IPS DF 6.9 (cell line): ENCODE measurements at places on chromosomes 2 and 18.

- H3K27me3 ChIP-seq, result no peaks in the 10 kb centered on the region
- 0 out of 2 replicates have a peak, but pooled peaks cover 3% of the 10 kb centered on the region for H3K36me3 ChIP-seq
- no peak overlapping the region for H3K27ac ChIP-seq
- no peak overlapping the region for H3K4me3 ChIP-seq
These were observed 244.8 kb downstream of the TWIST2 start for GRCh38 chr2:239092571-239093294.

DNA sequence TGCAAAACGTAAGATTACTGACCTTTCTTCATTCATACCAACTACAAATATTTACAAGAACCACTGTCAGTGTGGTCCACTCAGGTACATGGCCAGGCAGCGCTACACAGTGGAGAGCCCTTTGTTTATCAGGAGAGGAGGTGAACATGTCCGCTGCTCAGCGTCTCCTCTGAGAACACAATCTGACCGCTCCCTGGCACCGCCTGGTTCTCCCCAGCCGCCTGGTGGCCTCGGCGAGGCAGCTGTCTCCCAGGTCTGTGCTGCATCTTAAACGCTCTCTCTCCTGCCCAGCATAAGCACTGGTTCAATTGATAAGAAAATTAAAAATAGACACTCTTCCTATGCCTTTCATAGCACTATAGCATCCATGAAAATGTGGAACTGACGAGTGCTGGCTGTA is 146.8 kb upstream of the PXDN start:
- H3K4me3 ChIP-seq, result no peak overlapping the region
- no peaks in the 10 kb centered on the region; the same call in 1 of the 2 replicates for H3K36me3 ChIP-seq
- H3K27ac ChIP-seq, result no peak overlapping the region
- no peak for DNase-seq
- H3K27me3 ChIP-seq, result no peaks in the 10 kb centered on the region

- H3K4me3 ChIP-seq, result no peak overlapping the region
- no peaks in the 10 kb centered on the region for H3K4me1 ChIP-seq
- DNase-seq, result no peak
- H3K36me3 ChIP-seq, result no peaks in the 10 kb centered on the region
These were observed 24.4 kb downstream of the SCN9A start for GRCh38 chr2:166351319-166351718.

GRCh38 chr2:233209533-233210171 is 41.8 kb upstream of the ATG16L1 start:
- H3K27ac ChIP-seq, result no peak overlapping the region
- peaks cover 6% of the 10 kb centered on the region for H3K4me1 ChIP-seq
- no peaks in the 10 kb centered on the region for H3K36me3 ChIP-seq
- DNase-seq, result no peak

- no peak for DNase-seq
- no peak overlapping the region for H3K4me3 ChIP-seq
- no peaks in the 10 kb centered on the region for H3K27me3 ChIP-seq
These were observed 46.4 kb upstream of the CXCR4 start for GRCh38 chr2:136164280-136164776.

DNA sequence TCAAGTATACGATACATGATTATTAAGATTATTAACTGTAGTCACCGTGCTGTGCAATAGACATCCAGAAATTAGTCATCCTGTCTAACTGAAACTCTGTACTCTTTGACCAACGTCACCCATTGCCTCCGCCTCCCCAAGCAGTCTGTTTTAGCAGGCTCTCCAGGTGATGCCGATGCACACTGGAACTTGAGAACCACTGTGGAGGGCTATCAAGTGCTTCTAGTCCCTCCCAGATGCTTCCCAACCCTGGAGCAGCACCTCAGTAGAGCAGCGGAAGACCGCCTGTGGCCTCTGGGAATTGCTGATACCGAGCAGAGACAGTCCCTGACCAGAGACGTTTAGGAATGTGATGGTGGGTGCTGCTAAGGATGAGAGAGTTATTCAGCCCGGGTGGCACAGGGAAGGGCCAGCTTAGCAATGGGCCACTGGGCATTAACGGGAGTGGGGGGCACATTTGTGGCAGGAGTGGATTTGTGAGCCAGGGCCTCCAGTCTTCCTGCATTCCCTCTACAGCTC is 50.7 kb downstream of the LIPG start:
- H3K4me1 ChIP-seq, result peaks cover 13% of the 10 kb centered on the region
- H3K27ac ChIP-seq, result no peak overlapping the region
- no peaks in the 10 kb centered on the region for H3K36me3 ChIP-seq
- no peaks in the 10 kb centered on the region for H3K27me3 ChIP-seq
- H3K4me3 ChIP-seq, result no peak overlapping the region

GRCh38 chr2:219404291-219404910 is 13.8 kb upstream of the DES start:
- H3K27ac ChIP-seq, result no peak overlapping the region
- no peaks in the 10 kb centered on the region for H3K27me3 ChIP-seq
- H3K4me1 ChIP-seq, result peaks cover 4% of the 10 kb centered on the region

GRCh38 chr2:14143435-14143834 is 489.1 kb upstream of the LRATD1 start:
- no peaks in the 10 kb centered on the region for H3K27me3 ChIP-seq
- no peaks in the 10 kb centered on the region for H3K4me1 ChIP-seq
- no peak overlapping the region for H3K4me3 ChIP-seq
- H3K27ac ChIP-seq, result no peak overlapping the region
- no peaks in the 10 kb centered on the region for H3K36me3 ChIP-seq

DNA sequence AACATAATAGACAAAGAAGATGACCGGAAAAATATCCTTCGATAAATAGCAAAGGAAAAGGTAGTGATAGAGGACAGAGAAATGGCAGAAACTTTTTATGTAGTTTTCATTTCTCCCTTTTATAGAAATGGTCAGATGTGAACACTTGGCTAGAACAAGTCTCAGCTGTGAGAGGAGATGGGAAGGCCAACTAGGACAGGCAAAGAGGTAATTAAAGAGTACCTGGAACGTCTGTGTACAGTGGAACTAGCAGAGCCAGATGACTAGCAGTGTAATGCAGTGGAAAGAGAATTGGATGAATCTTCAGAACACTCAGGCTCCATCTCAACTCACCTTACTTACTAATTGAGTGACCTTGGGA is 69.2 kb downstream of the NABP1 start:
- DNase-seq, result no peak
- no peaks in the 10 kb centered on the region for H3K27me3 ChIP-seq
- H3K36me3 ChIP-seq, result no peaks in the 10 kb centered on the region
- H3K4me3 ChIP-seq, result no peak overlapping the region
- no peak overlapping the region for H3K27ac ChIP-seq
- H3K4me1 ChIP-seq, result no peaks in the 10 kb centered on the region

DNA sequence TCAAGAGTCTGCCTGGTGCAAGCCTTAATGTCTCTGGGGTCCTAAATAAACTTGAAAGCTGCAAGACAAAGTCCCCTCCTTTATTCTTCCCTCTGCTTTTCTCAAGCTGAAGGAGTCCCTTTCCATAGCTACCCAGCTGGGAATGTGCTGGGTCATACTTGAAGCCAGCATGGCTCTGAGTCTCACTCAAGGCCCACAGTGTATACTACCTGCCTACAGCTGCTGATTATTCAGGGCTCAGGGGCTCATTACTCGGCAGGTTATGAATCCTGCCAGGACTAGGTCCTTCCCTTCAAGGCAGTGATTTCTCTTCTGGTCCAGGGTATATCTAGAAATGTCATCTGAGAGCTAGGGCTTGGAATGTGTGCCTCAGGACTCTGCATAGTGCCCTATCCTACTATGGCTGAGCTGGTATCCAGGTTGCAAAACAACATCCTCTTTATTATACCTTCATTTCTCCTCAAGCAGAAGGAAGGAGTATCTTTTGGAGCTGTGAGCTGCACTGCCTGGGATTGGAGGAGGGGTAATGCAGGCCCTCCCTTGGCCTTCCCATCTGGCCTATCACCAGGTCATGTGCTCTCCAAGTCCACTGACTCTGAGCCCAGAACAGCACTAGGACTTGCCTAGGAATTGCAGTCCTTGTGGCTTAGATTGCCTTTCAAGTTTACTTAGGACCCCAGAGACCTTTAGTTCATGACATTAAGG is 22.3 kb downstream of the IL1RN start:
- no peak overlapping the region for H3K4me3 ChIP-seq
- no peaks in the 10 kb centered on the region for H3K4me1 ChIP-seq
- no peaks in the 10 kb centered on the region for H3K36me3 ChIP-seq
- H3K27ac ChIP-seq, result no peak overlapping the region

DNA sequence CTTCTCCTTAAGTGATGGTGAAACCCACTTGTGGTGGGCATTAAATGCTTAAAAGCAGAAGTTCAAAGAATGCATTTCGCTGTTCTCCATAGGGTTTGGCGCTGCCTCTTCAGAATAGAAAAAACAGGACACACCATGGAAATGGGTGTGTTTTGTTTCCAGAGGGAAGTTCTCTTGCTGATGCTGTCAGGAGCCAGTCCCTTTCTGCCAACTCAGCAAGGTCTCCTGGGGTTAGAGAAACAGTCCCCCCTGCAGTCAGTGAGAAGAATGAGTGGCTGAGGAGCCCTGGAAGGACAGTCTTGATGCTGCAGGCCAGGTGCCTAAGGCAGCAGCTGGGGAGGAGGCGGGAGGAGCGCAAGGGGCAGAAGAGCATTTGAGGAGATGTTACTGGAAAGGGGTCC is 37.8 kb upstream of the ASAP2 start:
- no peaks in the 10 kb centered on the region for H3K27me3 ChIP-seq
- no peak overlapping the region for H3K4me3 ChIP-seq
- DNase-seq, result no peak
- no peaks in the 10 kb centered on the region for H3K36me3 ChIP-seq
- H3K4me1 ChIP-seq, result no peaks in the 10 kb centered on the region

GRCh38 chr2:238233625-238234024 is 6.2 kb downstream of the HES6 start:
- H3K36me3 ChIP-seq, result no peaks in the 10 kb centered on the region
- no peak overlapping the region for H3K27ac ChIP-seq
- H3K27me3 ChIP-seq, result peaks cover 17% of the 10 kb centered on the region; the same call in 1 of the 2 replicates
- no peak for DNase-seq
- no peak overlapping the region for H3K4me3 ChIP-seq
- peaks cover 2% of the 10 kb centered on the region; the same call in 1 of the 2 replicates for H3K4me1 ChIP-seq

- no peak for DNase-seq
- H3K4me1 ChIP-seq, result no peaks in the 10 kb centered on the region
- H3K27ac ChIP-seq, result no peak overlapping the region
- no peaks in the 10 kb centered on the region for H3K27me3 ChIP-seq
These were observed 117.8 kb upstream of the CCDC195 start for GRCh38 chr2:224833986-224834385.

DNA sequence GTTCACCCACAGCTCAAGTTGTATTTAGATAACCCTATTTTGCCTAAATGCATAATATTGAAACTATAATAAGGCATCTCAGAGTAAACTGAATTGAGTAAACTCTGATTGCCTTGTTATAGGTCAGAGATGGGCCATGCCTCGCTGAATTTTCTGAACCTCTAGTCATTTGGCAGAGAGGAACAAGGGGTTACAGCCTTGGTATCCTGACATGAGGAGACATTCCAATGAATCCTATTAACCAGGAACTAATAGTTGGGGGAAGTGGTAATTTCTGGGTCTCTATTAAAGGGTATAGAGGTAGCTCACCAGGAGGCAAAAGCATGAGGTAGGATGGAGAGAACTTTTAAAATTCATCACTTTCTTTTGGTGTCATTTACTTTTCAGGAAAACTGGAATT is 227.4 kb upstream of the CHST9 start:
- peaks cover 1% of the 10 kb centered on the region; the same call in 1 of the 2 replicates for H3K4me1 ChIP-seq
- no peak for DNase-seq
- H3K36me3 ChIP-seq, result no peaks in the 10 kb centered on the region

GRCh38 chr2:239544143-239544917 is 143.5 kb upstream of the HDAC4 start:
- H3K36me3 ChIP-seq, result no peaks in the 10 kb centered on the region
- no peaks in the 10 kb centered on the region for H3K27me3 ChIP-seq
- no peak overlapping the region for H3K4me3 ChIP-seq
- DNase-seq, result no peak

DNA sequence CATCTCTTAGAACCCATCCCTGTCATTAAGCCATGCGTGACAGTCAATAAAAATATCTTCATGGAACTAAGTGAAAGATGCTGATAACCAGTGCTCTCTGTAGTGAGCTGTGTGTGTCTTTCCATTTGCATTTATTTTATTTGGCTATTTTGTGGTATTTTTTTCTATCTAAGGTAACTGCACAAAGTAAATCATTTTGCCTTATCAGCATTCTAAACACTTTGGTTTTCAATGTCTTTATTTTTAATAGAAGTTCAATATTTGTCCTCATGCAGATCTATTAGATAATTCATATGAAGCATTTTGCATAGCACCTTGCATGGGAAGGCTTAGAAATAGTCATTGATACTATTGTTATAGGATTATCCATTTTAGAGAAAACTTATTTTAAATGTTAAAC is 163.6 kb upstream of the TANK start:
- H3K4me1 ChIP-seq, result no peaks in the 10 kb centered on the region
- DNase-seq, result no peak
- H3K4me3 ChIP-seq, result no peak overlapping the region

GRCh38 chr18:76923485-76924085 is 101.2 kb downstream of the ZNF236 start:
- H3K4me3 ChIP-seq, result no peak overlapping the region
- H3K36me3 ChIP-seq, result peaks cover 14% of the 10 kb centered on the region
- H3K27me3 ChIP-seq, result no peaks in the 10 kb centered on the region
- no peak overlapping the region for H3K27ac ChIP-seq

- H3K4me3 ChIP-seq, result no peak overlapping the region
- H3K27me3 ChIP-seq, result no peaks in the 10 kb centered on the region; the same call in 1 of the 2 replicates
- no peak overlapping the region for H3K27ac ChIP-seq
- no peaks in the 10 kb centered on the region for H3K4me1 ChIP-seq
- DNase-seq, result no peak
- no peaks in the 10 kb centered on the region for H3K36me3 ChIP-seq
These were observed 22.5 kb upstream of the ACVR1 start for GRCh38 chr2:157898591-157898996.

DNA sequence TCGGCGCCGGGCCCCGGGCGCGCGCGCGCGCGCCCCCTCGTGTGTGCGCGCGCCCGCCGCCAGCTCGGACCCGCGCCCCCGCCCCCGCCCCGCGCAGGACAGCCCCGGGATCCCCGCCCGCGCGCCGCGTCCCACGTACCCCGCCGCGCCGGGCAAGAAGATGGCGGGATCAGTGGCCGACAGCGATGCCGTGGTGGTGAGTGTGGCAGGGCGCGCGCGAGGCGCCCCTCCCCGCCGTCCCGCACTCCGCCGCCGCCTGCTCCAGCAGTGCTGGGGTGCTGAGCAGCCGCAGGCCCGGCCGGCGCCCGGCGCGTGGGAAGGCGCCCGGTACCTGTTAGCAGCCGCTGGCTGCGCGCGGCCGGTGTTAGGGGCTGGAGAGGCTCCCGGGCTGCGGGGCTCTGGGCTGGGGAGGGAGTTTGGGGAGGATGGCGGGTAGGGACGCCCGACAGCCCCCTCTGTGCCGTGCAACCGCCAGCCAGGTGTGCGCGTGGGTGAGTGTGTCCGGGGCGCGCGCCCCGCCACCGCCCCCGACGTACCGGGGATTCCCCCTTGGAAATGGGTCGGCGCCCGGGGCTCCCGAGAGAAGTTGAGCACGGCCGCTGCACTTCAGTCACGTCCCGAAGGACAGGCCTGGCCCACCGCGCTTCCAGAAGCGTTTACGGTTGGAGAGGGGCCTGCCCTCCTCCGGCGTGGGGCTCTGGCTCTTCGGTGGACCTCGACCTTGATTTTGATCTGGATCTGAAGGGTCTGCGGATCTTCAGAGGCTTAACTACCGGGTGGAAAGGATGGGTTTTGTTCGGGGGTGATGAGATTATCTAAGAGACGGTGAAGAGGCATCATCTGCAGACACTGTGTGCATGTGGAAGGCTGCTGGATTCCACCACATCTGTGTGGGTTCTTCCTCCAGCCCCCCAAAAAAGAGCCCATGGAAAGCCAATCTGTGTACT is 697 bp downstream of the LGALSL start:
- no peaks in the 10 kb centered on the region; the same call in 1 of the 2 replicates for H3K4me1 ChIP-seq
- H3K4me3 ChIP-seq, result peak overlapping the region; percentile 86
- H3K36me3 ChIP-seq, result peaks cover 2% of the 10 kb centered on the region; the same call in 1 of the 2 replicates
- H3K27ac ChIP-seq, result no peak overlapping the region
- H3K27me3 ChIP-seq, result no peaks in the 10 kb centered on the region

- no peaks in the 10 kb centered on the region for H3K4me1 ChIP-seq
- no peak overlapping the region for H3K4me3 ChIP-seq
- H3K27me3 ChIP-seq, result no peaks in the 10 kb centered on the region
- DNase-seq, result no peak
These were observed 93.7 kb upstream of the SRD5A2 start for GRCh38 chr2:31674446-31674845.
